ENCODE measurements at places on chromosomes 2 and 18. TPM values are rescaled to one million over a fixed set of nuclear protein-coding genes. Genes with fewer than 3 reads are reported as not detected.

IL18R1 gene
- 3.3 TPM for total RNA-seq

GRCh38 chr2:13106302-13106701 is 389.6 kb downstream of the TRIB2 start:
- no peak for DNase-seq

GRP gene
- total RNA-seq = not detected

- DNase-seq = no peak
Observed at GRCh38 chr2:37645362-37645761, 26.1 kb downstream of the CDC42EP3 start.

HS1BP3 gene
- 19.0 TPM for total RNA-seq

DNA sequence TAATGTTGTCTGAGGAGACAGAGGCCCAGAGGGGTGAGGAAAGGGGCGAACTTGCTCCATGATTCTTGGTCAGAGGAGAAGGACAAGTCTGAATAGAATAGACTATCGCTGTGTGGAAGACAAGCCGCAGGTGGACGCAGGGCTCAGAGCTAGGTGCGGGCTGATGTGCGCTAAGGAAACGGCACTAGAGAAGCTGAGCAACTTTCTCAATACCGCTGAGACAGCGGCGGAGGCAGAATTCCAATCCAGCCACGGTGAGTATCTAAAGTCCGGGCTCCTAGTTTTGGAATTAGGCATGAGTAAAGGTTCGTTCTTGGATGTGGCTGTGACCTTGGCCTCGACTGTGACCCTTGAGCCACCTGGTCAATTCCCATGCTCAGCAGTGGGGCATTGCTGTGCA is 47.8 kb downstream of the CAPN13 start:
- DNase-seq = no peak

GRCh38 chr2:120749506-120750431 is 14.1 kb downstream of the GLI2 start:
- DNase-seq = no peak

DNA sequence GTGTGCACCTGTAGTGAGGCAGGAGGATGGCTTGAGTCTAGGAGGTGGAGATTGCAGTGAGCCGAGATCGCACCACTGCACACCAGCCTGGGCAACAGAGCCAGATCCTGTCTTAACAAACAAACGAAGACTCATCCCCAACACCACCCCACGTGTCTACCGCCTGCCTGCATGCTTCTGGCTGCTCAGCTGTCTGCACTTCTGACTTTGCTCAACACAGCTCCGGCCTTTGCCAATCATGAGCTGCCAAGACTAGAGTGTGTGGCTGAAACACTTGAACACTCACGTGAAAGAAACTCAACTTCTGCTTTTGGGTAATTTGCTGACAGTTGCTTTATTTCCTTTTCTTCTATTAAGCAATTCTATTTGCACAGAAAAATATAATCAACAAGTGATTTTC is 32.1 kb upstream of the SP3 start:
- no peak for DNase-seq

DNA sequence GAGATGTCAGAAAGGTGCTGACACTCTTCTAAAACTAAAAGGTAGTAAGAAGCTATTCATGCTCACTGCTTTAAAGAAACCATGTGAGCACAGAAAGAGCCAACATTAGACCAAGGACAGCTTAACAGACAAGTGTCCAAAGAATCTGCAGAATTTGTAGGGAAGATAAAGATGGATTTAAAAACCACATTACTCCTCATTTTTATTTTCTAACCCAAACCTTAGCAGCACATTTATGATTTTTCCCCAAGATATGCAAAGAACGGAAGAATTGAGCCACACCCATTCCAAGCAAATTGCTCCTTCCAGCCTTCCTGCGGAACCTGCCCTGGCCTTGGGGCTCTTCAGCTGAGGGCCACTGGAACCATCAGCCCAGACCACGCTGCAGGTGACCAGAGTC is 26.9 kb downstream of the MBP start:
- no peak for DNase-seq

- no peak for DNase-seq
Observed at GRCh38 chr2:124875627-124876244, 850.6 kb downstream of the CNTNAP5 start.

DNA sequence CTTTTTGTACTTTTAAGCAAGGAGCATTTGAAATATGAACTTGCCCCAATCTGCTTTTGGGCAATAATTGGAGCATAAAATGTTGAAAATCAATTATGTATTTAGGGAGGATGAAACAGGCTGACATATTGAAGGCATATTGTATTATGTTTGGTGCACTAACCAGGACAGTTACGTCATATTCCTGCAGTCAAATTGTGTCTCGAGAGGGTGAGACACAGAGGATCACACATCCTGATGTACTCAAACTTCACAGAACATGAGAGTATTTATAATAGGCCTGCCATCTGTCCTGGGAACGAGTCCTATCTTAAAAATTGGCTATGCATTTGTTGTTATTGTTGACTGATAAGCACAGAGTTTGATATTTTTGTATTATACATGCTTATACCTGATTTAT is 44.7 kb downstream of the TANC1 start:
- DNase-seq = no peak

DNA sequence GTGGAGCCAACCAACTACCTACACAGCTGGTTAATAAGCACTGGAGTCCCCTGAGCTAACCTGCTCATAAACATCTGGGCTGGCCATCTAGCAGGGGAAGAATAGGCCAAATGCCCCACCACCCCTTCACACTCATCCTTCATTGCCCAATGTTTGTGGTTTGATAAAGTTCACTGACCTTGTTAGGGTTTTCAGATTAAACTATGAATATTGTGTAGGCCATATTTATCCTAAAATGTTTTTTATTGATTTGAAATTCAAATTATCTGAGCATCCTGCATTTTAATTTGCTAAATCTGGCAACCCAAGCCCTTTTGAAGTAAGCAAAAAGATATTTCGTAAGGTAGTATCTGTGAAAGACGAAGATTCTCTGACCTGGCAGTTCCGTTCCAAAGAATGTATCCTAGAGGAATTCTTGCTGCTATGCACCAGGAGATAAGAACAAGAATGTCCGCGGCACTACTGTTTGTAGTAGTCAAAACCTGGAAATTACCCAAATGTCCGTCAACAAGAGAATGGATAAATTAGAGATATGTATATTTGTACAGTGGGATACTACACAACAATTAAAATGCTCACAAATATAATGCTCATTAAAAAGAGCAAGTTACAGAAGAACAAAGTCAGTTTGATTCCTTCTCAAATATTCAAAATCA is 5.8 kb upstream of the TLK1 start:
- no peak for DNase-seq

UPP2 gene
- total RNA-seq = 0.16 TPM

DNA sequence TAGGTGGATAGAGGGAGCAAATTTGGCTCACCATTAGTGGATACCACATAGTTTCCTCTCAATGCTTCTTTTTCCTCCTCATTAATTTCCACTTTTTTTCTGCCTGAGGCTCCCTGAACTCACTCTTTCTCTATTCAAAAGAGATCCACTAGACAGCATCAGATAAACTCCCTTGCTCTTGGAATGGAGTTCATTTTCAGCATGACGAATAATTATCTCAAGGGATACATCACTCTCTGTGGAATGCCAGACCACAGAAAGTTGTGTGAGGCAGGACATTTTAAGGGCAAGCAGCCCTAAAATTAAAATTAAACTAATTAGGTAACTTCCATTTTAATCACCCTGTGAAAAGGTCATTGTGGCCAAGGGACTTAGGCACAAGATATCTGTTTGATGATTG is 1920.1 kb upstream of the CELF4 start:
- no peak for DNase-seq

AQP12B gene
- not detected for total RNA-seq

GRCh38 chr2:121343191-121343590 is 58.2 kb upstream of the TFCP2L1 start:
- DNase-seq = no peak

IL1R1 gene
- 34.9 TPM for total RNA-seq

DNA sequence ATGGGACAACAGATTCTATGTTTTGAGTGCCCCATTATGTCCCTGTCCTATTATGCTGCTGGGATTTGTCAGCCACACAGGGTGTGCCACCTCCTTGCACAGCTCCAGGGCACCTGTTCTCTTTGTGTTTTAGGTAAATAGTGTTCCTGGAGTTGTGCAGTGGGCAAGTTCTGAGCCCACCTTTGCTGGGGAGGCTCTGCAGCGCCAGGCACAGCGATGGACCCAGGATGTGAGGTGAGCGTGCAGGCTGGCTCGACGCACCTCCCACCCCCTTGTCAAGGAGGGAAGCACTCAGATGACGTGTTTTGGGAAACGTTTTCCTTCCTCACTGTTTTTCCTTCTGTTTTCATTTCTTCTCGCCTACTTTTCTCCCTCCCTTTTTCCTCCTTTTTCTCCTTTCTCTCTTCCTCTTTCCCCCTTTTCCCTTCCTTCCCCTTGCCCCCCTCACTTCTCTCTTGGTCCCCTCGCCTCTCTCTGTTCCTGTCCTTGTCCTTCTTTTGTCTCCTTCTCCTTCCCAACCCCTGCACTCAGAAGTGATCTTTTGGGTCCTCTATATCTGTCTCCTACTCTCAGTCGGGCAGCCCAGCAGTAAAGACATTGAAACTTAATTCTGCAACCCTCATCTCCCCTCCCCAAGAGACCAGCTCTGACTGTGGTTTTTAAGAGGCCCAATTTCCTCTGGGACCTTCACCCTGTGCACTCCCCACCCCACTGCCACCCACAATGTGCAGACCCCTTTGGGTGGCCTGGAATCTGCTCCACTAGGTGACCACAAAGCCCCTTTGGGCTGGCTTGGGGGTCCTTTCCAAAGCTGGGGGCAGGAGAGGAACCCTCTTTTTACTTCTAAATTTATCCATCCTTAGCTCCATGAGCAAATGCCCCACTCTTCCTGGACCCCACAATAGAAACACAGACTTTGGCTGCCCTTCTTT is 104.0 kb downstream of the MCFD2 start:
- no peak for DNase-seq

DNA sequence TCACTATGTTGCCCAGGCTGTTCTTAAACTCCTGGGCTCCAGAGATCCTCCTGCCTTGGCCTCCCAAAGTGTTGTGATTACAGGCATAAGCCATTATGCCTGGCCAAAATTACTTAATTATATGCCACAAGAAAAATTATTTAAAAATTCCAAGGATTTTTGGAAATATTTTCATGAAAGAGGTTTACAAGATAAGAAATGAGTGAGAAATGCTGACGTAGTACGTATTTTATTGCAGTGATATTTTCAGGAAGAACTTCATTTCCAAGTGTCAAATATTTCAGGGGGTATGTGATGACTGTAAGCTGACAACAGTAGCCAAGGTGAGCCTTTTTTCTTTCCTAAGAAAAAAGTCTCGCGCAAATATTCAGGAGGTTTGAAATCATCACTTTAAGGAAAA is 20.8 kb downstream of the NIF3L1 start:
- no peak for DNase-seq

- no peak for DNase-seq
Observed at GRCh38 chr2:29587402-29588190, 333.8 kb downstream of the ALK start.

C2orf80 gene
- 0.37 TPM for total RNA-seq

GRCh38 chr2:219698748-219699439 is 71.5 kb downstream of the SLC4A3 start:
- no peak for DNase-seq

GRCh38 chr2:602571-603359 is 74.4 kb downstream of the TMEM18 start:
- no peak for DNase-seq

- DNase-seq = no peak
Observed at GRCh38 chr2:113093613-113093977, 25.8 kb downstream of the IL1F10 start.

Data from urinary bladder (tissue), 4 donors.